NCI-H2227 treated with DMSO at 0.1 percent for 48 hours (cell line): ENCODE measurements at places on chromosomes 6 and 20.

DNA sequence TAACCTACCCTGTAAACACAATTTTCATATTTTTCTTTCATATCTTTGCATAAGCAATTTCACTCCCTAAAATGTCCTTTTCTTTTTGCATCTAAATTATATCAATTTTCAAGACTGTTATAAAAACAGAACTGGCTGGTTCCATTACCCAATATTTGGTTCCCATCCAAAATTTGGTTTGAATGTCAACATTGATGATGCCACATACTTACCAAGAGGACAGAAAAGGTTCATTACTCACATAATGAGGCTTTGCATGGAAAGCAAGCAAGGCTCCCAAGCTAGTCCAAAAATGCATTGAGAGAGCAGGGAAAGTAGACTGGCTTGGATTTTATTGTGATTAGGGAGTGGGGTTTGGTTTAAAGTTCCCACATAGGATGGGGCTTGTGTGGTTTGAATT lies 144.4 kb upstream of the AKIRIN2 start:
- no peak for DNase-seq

DNA sequence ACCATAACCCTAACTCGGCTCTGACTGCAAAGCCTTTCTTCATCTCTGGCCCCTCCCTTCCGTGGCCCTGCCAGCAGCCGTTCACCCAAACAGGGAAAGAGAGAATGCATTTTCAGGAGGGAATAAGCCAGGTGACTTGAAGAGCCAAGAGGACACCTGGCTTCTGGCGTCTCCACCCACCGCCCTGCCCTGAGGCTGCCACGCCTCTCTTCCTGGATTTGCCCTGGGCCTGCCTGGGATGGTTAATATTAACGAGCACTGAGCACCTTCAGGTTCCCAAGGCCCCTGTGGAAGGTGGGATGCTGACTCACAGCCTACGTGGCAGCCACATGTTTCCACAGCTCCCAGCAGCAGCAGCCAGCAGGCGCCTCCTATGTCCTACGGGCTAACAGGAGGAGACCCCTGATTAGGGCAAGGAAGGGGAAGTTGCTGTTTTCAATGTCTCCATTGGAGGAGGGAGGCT lies 138.0 kb upstream of the RREB1 start:
- DNase-seq = no peak

- DNase-seq = no peak
These were observed 528.6 kb upstream of the JARID2 start for GRCh38 chr6:14717307-14717706.

GRCh38 chr6:43055966-43056365 lies 2.3 kb upstream of the CUL7 start:
- DNase-seq = no peak

GRCh38 chr20:44384423-44385027 lies 29.0 kb downstream of the HNF4A start:
- DNase-seq = peak; percentile 71

- no peak for DNase-seq
These were observed 80.8 kb upstream of the RBM24 start for GRCh38 chr6:17200395-17200794.

GRCh38 chr6:163098827-163099479 lies 315.6 kb upstream of the QKI start:
- DNase-seq = no peak

DNA sequence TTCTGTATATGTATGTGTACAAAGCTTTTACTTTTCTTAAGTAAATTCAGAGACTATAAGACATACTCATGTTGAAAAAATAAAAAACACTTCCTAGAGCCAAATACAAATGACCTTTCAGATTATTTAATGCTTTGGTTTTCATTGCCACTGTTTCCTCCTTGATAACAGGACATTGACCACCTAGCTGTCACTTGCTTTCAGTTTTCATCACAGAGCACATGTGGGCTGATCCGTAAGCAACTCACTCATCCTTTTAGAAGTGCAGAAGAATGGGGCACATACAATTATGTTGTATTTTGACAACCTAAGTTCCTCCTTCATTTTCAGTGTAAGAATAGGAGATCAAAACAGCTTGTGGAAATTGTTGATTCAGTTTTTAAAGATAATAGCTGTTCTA lies 6.2 kb downstream of the ZBTB2 start:
- peak; percentile 20 for DNase-seq

DNA sequence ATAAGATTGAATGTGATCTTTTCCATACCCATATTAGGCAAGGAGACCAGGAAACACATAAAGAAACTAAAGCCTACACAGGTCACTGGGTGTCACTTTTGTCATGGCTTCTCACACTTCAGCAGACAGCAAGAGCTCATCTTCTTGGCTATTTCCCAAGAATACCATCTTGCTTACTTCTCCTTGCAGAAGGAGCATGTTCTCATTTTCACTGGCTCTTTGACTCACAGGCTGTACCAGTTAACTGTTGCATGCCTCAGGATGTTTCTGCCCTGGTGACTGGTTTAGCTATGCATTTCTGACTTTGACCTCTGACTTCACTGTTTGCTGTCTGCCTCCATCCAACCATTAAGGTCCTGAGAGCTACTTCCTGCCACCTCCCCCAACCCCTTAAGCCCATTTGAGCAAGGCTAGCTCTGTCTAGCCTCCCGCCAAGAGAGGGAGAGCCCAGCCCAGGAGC lies 40.3 kb upstream of the OGFRL1 start:
- peak; percentile 25 for DNase-seq

DNA sequence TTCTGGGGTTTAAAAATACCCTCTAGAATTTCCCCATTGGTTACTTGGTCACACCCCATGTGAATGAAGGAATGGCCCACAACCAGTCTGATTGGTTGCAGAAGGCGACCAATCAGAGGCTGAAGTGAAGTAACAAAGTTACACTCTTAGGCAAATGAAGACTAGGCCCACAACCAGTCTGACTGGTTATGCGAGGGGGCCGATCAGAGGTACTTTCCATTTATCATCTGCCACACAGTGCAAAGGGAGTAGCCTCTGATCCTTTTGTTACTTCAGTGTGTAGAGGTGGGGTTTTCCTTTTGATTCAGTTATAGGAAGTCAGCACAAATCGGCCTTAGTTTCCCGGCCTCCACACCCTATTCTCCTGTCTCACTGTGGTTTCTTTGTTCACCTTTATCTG lies 61.2 kb upstream of the SGK1 start:
- DNase-seq = no peak

DNA sequence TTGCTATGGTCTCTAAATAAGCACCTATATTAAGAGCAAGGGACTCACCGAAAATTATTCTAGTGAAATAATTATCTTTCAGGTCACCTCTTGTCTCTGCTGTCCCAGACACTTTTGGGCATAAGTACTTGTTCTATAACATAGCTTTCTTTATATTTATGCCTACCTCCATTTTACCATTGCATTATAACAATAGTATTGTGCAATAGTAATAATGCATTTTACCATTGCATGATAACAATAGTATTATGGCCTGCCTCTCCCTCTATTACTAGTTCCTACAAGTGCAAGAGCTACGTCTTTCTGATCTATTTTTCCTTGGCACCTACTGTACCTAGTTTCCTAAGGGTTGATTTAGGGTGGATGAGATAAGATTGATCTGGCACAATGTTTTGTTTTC lies 169.2 kb downstream of the PDE7B start:
- no peak for DNase-seq

DNA sequence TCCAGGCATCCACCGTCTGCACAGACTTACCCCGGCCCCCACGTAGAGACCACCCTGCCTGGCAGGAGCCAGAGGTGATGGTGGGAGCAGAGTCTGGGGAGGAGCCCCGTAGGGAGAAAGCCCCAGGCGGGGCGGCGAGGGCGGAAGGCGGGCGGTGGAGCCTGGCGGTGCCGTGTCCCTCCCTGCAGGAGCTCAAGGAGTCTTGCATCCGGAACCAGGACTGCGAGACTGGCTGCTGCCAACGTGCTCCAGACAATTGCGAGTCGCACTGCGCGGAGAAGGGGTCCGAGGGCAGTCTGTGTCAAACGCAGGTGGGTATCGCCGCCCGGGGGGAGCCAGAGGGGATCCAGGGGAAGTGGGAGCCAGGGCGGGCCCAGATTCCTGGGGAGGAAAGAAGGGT lies 6.0 kb downstream of the CLPSL1 start:
- DNase-seq = no peak

GRCh38 chr6:45706319-45706718 lies 309.3 kb downstream of the CLIC5 start:
- DNase-seq = no peak

DNA sequence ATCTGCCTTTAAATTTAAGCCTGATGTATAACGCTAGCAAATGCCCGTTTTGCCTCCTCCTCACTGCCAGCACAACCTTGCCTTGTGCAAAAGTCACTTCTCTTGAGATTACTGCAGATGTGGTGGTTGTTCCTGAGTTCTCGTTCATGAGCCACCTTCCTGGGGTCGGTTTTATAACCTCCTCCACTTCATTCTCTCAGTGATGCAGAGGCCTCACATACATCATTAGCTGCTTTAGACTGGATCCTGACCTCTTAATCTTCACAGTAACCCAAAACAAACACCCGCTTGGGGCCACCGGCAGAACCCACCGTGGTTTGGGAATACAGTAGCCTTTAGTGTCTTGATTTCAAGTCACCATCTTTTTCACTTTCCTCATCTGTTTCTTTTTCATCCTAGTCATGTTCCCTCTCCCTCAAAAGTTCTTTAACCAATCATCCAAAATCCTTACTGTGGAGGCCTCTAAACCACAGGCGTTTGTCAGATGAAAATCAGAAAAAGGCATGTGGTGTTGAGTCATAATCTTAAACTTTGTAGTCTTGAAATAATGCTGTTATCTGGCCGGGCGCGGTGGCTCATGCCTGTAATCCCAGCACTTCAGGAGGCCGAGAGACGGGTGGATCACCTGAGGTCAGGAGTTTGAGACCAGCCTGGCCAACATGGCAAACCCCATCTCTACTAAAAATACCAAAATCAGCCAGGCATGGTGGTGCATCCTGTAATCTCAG lies 430.3 kb upstream of the SOX4 start:
- DNase-seq = no peak

DNA sequence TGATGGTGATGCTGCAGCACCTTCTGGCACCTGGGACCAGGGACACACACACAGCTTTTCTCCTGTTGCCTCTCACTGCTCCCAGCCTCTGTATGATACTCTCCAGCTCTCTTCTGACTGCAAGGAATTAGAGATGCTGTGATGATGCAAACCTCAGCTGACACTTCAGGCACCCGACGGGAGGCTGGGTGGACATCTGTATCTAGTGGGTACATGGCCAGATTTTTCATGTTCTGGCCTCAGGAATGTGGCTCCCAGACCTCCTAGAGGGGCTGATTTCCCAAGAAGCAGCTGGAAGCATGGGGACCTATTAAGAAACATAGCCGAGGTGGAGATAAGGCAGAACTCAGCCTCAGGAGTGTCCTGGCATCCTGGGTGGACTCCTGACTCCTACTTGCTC lies 6.8 kb upstream of the EPB41L1 start:
- no peak for DNase-seq

- no peak for DNase-seq
These were observed 716 bp downstream of the SHPRH start for GRCh38 chr6:145963216-145964068.

GRCh38 chr6:3233321-3233720 lies 5.9 kb upstream of the TUBB2B start:
- peak; percentile 23 for DNase-seq

DNA sequence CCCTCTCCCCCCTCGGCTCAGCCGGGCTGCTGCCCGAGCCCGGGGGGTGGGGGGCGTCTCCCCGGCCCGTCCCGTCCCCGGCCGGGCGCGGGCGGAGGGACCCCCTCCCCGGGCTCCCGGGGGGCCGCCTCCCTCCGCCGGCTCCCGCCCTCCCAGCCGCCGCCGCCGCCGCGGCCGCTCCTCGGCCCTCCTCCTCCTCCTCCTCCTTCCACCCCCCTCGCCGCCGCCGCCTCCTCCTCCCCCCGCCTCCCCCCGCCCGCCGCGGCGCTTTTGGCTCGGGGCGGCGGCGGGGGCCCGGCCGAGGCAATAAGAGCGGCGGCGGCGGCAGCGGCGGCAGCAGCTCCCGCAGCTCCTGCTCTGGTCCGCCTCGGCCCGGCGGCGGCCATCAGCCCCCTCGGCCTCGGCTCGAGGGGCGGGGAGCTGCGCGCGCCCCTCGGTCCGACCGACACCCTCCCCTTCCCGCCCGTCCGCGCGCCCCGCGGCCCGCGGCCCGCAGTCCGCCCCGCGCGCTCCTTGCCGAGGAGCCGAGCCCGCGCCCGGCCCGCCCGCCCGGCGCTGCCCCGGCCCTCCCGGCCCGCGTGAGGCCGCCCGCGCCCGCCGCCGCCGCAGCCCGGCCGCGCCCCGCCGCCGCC lies 38.7 kb downstream of the GNAS start:
- peak; percentile 72 for DNase-seq

DNA sequence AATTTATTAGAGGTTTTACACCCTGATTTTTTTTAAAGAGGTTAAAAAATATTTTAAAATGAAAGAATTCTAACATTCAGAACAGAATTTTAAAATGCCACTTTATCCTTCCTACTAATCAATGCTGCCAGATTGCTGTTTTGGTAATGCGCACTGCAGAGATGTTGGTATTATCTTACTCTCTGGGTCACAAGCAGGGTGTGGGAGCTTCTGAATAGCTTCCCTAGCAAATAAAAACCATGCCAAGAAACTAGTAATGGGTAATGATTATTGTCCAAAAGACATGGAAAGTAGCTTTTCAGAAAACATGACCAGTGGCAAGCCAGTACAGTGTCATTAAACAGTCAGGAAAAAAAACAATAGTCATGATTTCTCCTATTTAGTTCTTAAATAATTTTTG lies 205.4 kb downstream of the TPBG start:
- DNase-seq = no peak

DNA sequence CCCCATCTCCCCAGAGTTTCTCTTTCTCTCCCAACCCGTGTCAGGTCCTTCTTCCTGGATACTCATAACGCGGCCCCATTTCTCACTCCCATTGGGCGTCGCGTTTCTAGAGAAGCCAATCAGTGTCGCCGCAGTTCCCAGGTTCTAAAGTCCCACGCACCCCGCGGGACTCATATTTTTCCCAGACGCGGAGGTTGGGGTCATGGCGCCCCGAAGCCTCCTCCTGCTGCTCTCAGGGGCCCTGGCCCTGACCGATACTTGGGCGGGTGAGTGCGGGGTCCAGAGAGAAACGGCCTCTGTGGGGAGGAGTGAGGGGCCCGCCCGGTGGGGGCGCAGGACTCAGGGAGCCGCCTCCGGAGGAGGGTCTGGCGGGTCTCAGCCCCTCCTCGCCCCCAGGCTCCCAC lies at the start of gene HLA-F:
TSS of gene HLA-F (plus strand) at position 173 of the 404 bp plus-strand sequence. CDS start at position 203, 30 bp downstream.
- peak; percentile 75 for DNase-seq
